ENCODE measurements at places on chromosomes 4 and X.
A peak's percentile ranks its signal among the peaks of the same experiment; 100 is the strongest.

DNA sequence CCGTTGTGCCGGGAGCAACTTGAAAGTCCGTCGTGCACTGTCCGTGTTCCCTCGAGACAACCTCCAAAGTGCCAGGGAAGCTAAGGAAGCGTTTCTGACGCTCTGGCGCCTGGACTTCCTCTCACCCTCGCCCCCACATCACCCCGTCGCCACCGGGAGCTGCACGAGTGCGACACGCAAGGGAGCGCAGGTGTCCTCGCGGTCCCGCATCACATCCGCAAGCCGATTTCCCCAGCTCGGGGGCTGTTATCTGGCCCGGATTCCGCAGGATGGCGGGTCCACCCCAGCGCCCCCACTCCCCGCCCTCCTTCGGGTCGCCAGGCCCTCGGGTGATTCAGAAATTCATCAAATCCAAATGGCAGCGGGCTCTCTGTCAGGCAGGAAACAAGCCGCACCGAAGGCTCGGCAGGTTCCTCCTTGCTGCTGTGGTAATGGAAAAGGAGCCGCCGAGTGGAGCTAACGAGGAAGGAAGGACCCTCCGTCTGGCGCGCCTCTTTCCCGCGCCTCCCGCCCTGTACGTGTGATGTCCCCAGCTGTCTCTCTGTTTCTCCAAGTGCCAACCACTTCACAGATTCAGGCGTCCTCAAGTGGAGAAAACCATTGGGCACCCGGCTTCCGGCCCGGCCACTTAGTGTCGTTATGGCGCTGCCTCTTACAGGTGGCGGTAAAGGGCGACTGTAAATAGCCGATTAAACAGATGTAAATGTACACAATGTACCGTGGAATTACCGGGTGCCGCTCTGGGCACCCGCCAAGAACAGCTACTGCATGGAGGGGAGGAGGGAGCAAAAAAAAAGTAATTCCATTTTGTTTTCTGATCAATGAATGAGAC, 921 bp upstream of the SETD7 start:
- DNase-seq: peak; percentile 74

- no peak for DNase-seq
Measured at GRCh38 chrX:106626789-106627188, 15.0 kb downstream of the RADX start.

- DNase-seq: no peak
Measured at GRCh38 chr4:73142995-73143547, 73.6 kb upstream of the COX18 start.

- DNase-seq: no peak
Measured at GRCh38 chrX:12685541-12685940, 105.7 kb upstream of the PRPS2 start.

GRCh38 chrX:48940404-48940955, 16.9 kb downstream of the OTUD5 start:
- no peak for DNase-seq

- DNase-seq: no peak
Measured at GRCh38 chr4:1050486-1051213, 39.2 kb downstream of the FGFRL1 start.

DNA sequence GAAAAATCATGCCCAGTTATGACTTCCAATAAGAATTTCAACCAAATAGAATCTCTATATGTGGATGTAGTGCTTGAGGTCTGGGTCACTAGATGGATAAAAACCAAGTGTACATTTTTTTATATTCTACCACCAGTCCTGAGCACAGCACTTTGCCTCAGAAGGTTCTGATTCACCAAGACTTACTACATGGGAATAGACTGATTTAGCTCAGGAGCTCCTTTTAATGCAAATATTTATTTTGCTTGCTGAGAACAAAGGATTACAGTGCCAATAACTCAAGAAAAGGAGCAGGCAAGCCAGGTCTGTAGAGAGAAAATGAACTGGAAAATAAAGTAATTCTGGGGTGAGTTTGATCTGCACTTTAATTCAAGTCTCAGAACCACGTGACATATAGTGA, 6.4 kb upstream of the XK start:
- no peak for DNase-seq

GRCh38 chr4:118734491-118735205, 49.5 kb downstream of the METTL14 start:
- DNase-seq: no peak

Measured in NCI-H2029 treated with DMSO at 0.1 percent for 48 hours (cell line).